ENCODE measurements at places on chromosomes 7 and 10.

DNA sequence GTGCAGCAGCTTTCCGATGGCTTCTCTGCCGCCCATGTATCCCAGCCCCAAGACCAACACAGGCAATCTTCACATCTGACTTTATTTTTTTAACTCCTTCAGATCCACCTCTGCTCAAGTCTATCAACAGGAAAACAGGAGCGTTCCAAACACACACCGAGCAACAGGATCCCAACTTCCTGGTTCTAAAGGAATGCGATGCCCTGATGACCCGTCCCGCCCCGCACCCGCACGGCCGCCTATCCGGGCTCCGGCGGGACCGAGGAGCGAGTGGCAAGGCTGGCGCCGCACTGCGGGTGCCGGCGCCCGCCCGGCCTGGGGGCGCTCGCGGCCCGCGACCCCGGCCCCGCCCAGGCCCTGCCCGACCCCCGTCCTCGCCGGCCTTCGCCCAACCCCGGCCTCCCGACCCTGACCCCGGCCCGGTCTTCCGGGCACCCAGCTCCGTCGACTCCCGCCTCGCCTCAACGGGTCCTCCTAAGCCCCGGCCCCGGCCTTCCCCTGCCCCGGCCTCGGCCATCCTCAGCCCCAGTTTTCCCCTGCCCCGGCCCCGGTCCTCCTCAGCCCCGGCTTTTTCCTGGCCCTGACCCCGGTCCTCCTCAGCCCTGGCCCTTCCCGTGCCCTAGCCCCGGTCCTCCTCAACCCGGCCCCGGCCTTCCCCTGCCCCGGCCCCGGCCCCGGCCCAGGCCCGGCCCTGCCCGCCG lies 730 bp downstream of the LARP4B start:
- DNase-seq, result no peak

DNA sequence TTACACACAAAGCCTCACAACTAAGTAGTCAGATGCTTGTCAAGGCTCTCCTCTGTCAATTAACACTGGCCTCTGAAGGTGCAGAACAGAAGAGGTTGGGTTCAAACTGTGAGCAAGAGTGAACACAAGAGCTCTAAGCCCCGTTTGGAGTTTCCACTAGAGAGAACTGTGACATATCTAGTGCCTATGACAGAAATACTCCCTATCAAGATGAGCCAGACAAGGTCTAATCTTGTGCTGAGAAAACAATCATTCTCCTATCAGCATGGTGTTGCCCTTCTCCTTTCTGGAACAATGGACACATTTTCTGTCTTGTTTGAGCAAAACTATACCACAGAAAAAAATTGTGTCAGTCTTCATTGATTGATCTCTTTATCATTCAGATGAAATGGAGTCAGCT lies 62.4 kb upstream of the CCDC71L start:
- DNase-seq, result no peak

DNA sequence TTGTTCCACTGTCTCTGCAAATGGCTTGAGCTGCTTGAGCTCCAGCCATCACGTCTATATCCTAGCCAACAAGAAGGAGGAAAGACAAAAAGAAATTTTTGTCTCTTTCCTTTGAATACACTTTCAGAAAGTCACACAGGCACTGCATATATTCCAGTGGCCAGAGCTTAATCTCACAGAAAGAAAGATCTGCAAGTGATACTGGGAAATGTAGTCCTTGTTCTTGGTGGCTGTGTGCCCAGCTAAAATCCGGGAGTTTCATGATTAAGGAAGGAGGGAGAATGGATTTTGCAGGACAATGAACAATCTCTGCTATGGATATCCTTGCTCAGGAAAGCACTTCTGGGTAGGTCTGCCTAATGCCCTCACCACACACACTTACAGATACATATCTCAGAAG lies 19.5 kb upstream of the DLG5 start:
- no peak for DNase-seq

- DNase-seq, result peak; percentile 46
Observed at GRCh38 chr7:102152672-102153598, 133.7 kb upstream of the SH2B2 start.

GRCh38 chr7:17020250-17020649 lies 138.5 kb upstream of the AGR3 start:
- DNase-seq, result no peak

GRCh38 chr10:125692601-125693523 lies 9.9 kb upstream of the TEX36 start:
- no peak for DNase-seq

DNA sequence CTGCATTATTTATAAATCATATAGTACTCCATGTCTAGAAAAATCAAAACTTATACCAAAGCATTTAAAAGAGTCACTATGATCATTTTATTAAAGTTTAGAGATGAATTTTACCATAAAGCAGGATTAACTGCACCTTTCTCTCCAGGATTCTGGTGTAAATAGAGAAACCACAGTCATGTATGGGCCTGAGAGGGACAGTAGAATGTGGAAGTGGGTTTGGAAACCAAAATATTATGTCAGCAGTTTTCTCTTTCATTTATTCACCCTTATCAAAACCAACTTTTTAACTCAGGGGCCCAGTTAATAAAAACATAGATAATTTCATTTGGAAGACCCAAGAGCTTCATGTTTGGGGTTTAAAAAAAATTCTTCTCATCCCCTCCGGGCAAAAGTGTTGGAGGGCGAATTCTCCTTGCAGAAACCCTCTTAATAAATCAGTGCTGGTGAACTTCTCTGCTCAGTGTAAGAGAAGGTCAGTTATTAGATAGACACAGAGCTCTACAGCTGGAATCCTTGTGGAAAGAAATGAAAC lies 266.2 kb downstream of the CREB5 start:
- no peak for DNase-seq

GRCh38 chr10:103569896-103570295 lies 76.4 kb downstream of the NEURL1 start:
- no peak for DNase-seq

- DNase-seq, result no peak
Observed at GRCh38 chr7:138247568-138248333, 171.5 kb downstream of the AKR1D1 start.

DNA sequence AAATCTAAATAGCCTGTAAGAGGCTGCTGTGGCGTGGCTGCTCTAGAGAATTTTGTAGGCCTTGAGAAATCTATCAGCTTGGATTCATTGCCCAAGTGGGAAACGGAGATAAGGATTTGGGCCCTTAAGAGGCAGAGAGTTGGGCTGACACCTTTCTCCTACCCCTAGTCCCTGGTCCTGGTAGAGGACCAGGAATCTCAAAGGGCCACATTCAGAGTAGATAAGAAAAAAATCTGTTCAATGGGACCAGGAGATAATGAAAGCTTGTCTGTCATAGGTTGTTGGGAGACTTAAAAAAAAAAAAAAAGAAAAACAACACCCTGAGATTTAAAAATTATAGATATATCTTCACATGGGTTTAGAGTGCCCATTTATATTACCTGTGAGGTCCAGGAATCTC lies 17.8 kb downstream of the TMEM209 start:
- no peak for DNase-seq

- no peak for DNase-seq
Observed at GRCh38 chr7:77544518-77544917, 7.4 kb downstream of the PTPN12 start.

- no peak for DNase-seq
Observed at GRCh38 chr10:44552726-44553125, 167.8 kb upstream of the CXCL12 start.

GRCh38 chr10:21797984-21798765 lies 205.4 kb downstream of the DNAJC1 start:
- DNase-seq, result no peak

DNA sequence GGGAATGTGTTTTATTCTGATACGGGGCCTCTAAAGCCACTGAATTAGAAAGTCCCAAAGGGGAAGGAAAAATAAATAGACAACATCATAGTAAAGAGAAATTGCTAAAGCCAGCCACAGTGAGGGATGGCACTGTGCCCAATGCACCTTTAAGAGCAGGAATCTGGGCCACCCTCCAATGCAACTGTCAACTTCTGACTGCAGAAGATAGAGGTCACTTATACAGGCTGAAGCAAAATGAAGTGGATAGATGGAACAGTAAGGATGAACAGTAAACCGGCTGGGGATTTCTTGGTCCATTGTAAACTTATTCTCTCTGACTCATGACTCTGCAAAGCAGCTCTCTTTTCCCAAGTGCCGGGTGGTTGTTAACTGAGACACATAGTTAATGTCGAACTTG lies 54.0 kb upstream of the KCNIP2 start:
- peak; percentile 4 for DNase-seq

GRCh38 chr10:35503578-35503977 lies 101.6 kb upstream of the GJD4 start:
- no peak for DNase-seq

DNA sequence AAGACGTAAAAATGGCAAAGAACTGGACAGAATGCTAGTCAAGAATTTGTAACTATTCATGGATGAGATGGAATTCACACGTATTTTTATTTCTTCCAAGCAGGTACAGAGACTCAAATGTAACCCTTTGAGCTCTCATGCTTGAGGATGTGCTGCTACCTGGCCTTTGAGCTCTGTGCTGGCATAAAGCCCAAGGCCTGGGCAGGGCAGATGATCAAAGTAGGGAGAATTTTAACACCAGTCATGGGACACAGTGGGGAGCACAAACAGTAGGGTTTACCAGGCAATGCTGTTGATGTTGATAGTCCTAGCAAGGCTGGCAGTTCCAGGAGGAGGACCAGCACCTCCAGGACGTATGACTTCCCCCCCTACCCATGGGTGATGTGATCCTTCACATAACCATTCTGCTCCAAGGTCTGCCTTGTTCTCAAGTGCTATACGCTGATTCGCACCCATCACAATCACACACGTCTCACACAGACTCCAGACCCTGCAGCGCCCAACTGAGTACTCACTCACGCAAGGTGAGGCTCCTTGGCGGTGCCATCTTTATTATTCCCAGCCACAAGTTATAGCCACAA lies 48.6 kb upstream of the DLG5 start:
- no peak for DNase-seq

DNA sequence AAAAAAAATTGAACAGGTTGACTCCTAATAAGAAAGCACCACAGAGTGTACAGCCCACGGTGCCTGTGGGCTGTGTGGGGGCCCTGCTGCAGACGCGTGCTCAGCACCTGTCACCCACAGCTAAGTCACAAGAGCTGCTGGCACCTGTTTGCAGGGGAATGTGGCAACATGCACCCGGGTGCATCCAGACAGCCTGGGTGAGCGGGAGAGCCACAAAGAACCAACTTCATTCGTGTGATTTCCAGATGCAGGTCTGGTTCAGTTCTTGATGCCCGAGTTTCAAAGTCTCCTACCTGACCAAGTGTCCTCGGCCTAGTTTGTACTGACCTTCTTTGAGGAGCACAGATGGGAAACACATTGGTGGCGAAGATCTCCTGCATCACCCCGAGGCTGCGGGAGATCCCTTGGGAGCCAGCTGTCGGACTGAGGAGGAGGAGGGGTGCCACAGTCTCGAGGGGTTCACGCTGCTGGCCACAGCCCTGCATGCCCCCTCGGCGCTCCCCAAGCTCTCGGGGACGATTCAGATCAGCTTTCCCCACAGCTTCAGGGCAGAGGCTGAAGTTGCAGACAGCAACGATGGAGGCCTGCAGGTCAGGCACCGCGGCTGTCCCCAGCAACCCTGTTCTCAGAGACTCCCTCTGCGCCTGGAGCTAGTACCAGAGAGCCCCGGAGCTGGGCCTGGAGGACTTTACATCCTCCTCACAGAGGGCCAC lies 35.3 kb downstream of the AMZ1 start:
- no peak for DNase-seq
